Fibroblast of skin of scalp (primary cell): ENCODE measurements at places on chromosomes 7 and 10.

- no peak for DNase-seq
Observed at GRCh38 chr7:155220903-155221302, 76.8 kb upstream of the INSIG1 start.

DNA sequence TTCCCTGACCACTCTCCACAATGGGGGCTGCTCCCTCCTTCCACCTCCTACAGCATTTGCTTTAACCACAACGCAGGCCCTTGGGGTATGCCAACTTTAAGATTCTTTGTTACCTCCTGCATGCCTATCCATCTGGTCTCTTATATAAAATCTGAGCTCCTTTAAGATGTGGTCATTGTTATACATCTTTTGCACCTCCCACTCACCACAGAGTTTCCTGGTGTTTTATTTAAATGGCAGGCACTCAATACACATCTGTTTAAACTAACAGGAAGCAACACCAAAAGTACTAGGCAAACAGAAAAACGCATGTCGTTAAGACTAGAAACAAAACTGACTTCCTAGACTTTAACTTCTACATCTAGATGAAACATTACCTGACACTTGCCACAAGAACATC lies 36.3 kb downstream of the SLC25A13 start:
- no peak for DNase-seq

- peak; percentile 24 for DNase-seq
Observed at GRCh38 chr10:125025341-125025740, 83.4 kb downstream of the ZRANB1 start.

- no peak for DNase-seq
Observed at GRCh38 chr10:119393019-119393418, 149.5 kb downstream of the RGS10 start.

DNA sequence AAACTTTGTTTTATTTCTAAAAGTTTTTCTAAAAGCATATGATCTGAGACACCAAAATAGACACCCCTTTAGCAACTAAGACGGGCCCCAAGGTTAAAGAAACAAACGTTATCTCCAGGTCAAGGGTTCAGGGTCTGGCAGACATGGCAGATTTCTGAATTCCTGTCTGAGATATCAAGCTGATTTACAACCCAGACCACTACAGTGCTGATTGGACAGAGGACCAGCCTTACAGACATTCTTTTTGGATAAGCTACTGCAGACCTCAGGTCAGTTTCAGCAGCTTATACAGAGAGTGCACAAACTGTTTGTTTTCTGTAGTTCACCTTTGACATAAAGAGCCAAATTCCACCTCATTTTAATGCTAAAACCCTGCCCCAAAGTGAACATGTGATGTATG lies 34.8 kb downstream of the SVOPL start:
- DNase-seq, result no peak

GRCh38 chr7:149806726-149807125 lies 31.4 kb upstream of the ZNF862 start:
- DNase-seq, result no peak

GRCh38 chr10:110671788-110672579 lies 27.8 kb downstream of the RBM20 start:
- DNase-seq, result peak; percentile 62

DNA sequence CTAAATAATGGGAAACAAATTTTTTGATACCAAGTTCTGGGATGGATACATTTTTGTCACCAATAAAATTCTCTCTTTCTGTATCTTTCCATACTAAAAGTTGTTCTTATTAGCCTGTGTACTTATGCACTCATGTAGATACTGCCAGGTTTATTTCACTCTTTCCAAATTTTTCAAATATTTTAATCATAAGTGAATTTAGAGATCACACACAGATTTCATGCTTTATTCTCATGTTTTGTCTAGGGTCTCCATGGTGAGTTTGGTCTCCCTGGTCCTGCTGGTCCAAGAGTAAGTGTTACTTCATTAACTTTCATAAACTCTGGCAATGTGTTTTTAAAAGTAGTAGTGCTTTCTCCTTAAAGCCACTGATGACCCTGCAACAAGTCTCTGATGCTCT lies 20.3 kb downstream of the COL1A2 start:
- peak; percentile 12 for DNase-seq

DNA sequence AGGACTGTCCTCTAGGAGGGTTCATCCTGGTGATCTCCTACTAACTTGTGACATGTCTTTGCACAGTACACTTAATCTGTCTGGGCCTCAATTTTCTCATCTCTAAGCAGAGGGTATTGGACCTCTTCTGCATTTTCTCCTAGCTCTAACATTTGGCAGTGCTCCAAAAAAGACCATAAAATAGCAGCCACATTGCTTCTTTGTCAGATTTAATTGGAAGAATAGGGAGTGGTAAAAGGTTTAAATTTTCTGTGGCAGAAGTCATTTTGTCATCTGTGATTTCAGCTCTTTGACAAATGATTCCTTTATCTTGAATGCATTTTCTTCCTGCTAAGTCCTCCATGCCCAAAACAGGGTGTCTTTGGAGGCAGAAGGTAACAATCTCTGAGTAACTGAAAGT lies 289.9 kb upstream of the LRGUK start:
- DNase-seq, result no peak

GRCh38 chr7:41978858-41979257 lies 258.2 kb downstream of the GLI3 start:
- no peak for DNase-seq

GRCh38 chr10:30770229-30770628 lies 140.7 kb upstream of the LYZL2 start:
- no peak for DNase-seq

DNA sequence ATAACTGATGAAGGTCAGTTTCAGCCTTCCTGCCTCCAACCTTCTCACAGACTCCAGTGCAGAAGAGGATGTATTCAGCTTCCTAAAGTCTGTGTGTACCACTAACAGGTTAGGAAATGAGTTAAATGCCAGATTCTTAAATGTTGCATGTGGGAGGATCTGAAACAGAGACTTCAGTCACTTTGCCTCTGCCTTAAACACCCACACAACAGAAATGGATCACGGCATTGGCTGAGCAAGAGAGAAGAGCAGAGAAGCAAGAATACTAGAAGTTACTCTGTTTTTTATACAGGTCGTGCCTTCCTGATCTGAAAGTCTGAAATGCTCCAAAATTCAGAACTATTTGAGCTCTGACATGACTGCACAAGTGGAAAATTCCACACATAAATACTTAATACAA lies 98.9 kb upstream of the ARHGAP21 start:
- no peak for DNase-seq

DNA sequence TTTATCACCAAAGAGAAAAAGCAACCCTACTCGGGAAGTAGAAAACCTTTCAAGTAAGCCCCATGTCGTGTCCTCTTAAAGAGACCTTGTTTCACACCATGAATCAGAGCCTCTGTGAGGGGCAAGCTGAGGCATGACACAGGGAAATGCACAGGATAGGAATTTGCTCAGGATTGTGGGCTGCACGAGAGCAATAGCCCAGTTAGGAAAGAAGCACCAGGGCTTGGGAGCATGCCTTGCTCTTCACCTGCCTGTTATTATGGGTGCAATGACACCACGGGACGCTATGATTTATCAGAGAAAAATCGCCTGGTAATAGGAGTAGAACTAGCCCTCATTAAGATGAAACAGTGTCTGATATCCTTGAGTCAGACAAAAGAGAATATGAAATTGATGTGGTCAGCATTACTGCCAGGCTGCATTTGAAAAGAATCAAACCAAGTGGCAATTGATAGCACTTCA lies 562.9 kb upstream of the NRP1 start:
- peak; percentile 55 for DNase-seq

DNA sequence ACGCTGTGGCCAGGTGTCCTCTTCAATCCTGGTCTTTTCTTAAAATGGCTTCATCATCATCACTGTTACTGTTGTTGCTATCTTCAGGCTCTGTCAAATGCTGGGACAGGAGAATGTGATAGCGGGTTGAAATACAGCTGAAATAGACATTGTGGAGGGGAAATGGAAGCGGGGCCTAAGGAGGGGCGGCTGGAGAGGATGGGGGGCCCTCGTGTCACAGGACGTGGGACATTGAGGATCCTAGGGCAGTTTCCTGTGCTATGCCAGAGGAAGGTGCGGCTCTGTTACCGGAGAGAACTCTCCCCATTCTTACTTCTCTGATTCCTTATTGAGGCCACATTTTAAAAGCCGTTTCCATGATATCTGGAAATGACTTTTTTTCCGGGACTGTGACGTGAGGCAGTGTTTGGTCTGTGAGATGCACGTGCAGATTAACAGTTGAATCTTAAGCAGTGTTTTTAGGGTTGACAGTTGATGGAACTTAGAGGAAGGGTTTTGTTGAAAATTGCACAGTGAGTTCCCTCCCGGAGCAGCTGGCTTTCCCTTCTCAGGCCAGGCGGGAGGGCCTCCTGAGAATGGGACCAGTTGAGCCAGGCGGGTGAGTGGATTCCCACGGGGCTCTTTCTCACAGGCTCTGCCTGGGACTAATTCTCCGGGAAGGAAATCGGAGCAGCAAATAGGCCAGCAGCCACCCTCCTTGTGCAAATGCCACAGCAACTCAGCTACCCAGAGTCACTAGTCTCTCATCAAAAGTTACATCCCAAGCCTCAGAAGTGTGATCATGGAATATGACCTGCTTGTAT lies 125.2 kb downstream of the TACC2 start:
- DNase-seq, result no peak

GRCh38 chr7:70188901-70189650 lies 590.8 kb downstream of the AUTS2 start:
- peak; percentile 70 for DNase-seq

DNA sequence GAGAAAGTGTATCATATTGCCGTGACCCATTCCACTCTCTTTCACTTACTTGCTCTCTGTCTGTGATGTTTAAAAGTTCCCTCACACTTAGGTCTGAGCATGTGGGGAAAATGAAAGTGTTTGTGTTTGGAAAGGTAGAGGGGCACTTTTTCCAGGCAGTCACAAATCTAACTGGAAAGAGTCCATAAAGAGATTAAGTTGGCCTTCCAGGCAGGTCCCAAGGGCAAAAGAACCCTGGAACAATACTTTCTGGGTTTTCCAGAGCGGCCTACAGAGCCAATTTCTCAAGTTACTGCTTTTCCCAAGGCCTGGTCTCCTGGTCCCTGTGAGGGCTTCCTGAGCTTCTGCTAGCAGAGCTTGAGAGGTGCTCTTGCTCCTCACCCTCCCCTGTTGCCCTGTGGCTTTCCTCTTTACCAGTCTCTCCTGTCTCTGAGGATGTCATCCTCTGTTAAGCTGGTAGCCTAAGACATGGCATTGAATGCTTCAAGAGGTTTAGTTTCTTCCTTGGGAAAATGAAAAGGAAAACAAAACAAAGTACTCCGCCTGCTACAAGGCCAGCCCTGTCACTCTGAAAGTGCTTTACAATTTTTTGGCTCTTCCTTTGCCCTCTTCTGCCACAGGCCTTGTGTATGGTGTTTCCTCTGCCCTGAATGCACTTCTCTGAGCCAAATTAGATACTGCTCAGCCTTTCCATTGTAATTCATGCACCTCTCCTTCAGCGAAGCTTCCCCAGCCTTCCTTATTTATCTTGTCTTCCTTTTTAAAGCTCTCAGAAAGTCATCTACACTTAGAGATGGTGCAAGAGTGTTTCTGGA lies 20.1 kb downstream of the TES start:
- no peak for DNase-seq

- no peak for DNase-seq
Observed at GRCh38 chr7:92589056-92589455, 1.1 kb downstream of the FAM133B start.

- DNase-seq, result peak; percentile 62
Observed at GRCh38 chr7:143416565-143417149, 8.0 kb upstream of the EPHA1 start.

DNA sequence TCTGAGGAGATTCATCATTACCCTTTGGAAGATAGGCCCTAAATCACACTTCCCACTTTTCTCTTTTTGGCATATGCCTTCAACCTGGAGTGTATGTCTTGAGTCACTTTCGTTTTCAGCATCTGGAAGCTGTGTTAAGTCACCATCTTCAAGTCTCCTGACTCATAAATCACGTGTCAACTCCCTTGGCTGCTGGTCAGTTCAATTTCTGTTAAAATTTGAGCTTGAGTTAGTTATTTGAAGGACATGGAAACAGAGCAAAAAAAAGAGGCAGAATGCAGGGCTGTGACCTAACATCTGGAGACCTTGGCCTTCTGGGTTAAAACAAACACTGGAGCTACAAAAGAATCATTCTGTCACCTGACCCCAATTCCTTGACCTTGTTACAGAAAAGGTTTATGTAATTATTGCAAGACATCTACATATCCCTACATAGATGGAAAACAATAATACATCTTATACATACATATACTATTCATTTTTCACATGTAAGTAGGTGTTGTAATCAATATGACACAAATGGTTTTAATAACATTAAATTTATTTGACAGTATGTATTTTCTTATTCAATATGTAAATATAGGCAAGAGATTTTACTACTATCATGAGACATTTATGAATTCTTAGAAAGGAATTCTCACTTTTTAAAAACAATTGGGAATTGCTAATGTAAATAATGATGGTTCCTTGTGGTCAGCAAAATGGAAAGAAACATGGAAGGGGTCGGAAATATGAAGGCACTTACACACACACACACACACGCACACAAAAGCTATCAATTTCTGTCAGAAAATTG lies 169.7 kb upstream of the PHYHIPL start:
- peak; percentile 74 for DNase-seq

GRCh38 chr7:5429253-5429856 lies 5.7 kb upstream of the TNRC18 start:
- peak; percentile 63 for DNase-seq
